NCI-H2171 (cell line): ENCODE measurements at places on chromosomes 11 and 22.
A peak's percentile ranks its signal among the peaks of the same experiment; 100 is the strongest.

- DNase-seq = no peak
Observed at GRCh38 chr22:43109921-43110443, 568 bp upstream of the BIK start.

DNA sequence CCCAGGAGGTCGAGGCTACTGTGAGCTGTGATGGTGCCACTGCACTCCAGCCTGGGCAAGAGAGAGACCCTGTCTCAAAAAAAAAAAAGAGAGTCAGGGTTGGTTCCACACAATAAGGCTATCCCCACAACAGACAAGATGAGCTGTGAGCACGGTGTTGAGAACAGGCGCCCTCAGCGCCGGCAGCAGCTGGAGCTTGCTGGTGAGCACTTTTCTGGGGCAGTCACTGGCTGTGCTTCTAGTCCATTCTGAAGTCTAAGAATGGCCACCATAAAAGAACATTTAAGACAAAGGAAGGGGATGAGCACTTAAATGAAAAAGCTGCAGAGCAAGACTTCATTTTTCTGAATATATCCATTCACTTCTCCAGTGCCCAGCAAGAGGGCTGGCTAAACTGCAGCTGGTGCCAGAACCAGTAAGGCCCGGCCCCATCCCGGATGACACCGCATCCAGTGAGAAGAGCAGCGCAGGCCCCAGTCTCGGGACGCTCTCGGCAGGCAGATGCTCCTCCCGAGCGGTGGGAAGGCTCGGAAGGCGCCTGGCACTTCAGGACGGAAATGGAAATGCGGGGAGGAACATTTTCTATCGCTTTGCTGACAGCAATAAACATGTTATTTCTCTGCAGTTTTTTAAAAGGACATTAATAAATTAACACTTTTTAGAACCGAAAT is 12.2 kb downstream of the TUBGCP6 start:
- no peak for DNase-seq

- no peak for DNase-seq
Observed at GRCh38 chr22:35631597-35631996, 14.5 kb upstream of the MB start.

GRCh38 chr11:10455637-10456487 is 798 bp downstream of the AMPD3 start:
- peak; percentile 23 for DNase-seq

GRCh38 chr22:36764060-36764459 is 11.9 kb downstream of the IFT27 start:
- no peak for DNase-seq

GRCh38 chr11:8477680-8478079 is 116.3 kb downstream of the STK33 start:
- DNase-seq = no peak

DNA sequence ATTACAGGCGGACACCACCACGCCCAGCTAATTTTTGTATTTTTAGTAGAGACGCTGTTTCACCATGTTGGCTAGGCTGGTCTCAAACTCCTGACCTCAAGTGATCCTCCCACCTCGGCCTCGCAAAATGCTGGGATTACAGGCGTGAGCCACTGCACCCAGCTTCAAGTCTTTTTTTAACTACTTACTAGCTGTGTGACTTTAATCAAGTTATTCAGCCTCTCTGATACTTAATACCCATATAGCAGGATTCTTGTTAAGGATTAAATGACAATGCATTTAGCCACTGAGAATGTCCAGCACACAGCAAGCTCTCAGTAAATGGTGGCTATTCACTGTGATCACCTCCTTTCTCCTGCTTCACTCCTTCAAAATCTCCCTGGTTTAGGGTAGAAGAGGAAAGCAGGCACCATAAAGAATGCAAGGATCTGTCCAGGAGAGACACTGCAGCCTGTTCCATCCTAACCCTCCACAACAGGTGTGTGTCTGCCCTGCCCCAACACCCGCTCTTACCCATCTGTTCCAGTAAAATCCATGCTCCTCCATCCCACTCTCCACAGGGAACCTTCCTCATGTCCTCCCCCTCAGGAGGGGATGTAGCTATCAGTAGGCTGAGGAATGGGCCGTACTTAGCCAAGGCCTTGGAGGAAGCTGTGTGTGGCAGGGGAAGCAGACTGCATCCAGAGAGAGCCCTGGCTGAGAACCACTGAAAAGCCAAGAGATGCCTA is 69.3 kb downstream of the MICAL3 start:
- no peak for DNase-seq

- DNase-seq = no peak
Observed at GRCh38 chr11:100712583-100712982, 25.5 kb downstream of the ARHGAP42 start.

- no peak for DNase-seq
Observed at GRCh38 chr11:127098684-127099083, 98.1 kb upstream of the KIRREL3 start.

GRCh38 chr22:22086501-22087158 is 104.0 kb upstream of the TOP3B start:
- DNase-seq = no peak
